ENCODE measurements at places on chromosomes 16 and 17.

DNA sequence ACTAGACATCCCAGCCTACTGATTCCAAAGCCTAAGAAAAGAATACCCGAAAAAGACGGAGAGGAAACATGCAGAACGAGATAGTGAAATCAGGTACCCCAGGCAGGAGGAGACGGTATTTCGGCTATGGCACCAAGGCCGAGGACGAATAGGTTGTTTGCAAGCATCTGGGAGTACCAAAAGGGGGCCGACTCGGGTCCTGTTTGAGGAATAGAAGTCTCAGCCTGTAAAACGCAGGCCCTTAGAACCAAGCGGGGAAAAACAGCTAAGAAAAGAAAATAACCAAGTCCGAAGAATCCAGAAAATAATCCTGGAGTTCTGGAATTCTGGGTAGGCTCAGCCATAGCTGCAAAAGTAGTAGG lies 537 bp downstream of the SLC35B1 start:
- DNase-seq: peak; percentile 49

GRCh38 chr16:53893731-53894435 lies 189.9 kb downstream of the FTO start:
- no peak for DNase-seq

- peak; percentile 73 for DNase-seq
Observed at GRCh38 chr16:28326881-28327610, 34.7 kb downstream of the SBK1 start.

DNA sequence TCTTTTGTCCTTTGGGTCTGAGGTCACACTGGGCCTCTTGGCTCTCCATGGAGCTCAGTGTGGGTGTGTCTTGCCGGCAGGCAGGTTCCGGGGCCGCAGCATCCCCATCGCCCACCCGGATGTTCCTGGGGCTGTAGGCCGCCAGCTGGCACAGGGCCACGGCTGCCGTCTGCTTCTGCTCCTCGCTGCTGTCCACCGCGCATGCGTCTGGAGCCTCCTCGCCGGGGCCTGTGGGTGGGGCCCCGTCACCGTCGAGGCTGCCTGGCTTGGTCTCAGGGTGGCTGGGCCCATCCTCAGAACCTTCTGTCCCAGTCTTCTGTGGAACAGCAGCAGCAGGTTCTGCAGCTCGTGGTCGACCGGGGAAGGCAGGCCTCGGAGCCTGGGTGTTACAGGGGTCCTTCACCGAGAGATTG lies 9.6 kb downstream of the ZNF750 start:
- no peak for DNase-seq

DNA sequence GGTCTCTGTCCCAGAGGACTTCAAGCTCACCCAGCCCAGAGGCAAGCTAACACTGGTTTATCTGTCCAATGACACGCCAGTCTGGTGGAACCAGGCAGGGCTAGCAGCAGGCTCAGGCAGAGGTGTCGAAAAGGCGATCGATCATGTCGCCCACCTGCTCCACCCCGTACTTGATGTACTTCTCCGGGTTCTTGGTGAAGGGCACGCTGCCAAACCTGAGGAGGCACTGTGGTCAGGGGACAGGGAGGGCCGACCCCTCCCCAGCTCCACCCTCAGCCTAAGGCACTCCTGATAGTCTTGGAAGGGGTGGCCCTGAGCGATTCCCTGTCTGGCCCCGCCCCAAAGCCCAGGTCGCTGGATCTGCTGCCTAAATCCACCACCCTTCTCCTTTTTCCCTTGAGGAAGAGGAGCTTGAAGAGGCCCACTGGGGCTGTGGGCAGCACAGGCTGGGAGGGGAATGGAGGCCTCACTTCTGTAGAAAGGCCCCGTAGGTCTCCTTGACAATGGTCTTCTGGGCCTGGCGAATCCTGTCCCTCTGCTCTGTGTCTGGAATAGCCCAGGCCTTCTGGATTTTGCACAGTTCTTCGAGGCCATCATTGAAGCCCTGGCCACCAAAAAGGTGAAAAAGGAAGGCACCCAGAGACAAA lies 4.7 kb downstream of the ZACN start:
- no peak for DNase-seq

DNA sequence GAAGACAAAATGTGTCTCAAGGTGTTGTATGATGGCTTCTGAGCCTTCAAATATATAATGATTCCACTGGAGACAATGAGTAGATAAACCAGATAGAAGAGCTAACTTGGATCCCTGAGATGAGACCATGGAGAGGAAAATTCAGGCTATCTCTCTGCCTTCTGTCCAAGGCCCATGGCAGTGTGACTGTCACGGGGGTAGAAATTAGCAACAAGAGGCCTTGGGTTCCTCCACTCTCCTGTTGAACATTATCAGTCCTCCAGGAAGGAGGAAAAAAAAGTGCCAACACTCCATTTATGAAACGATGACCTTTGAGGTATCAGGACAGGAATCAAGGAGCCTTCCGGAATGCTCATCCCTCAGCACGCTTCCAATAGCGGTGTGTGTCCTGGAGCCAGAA lies 75.2 kb downstream of the WWP2 start:
- no peak for DNase-seq

GRCh38 chr16:66947302-66948065 lies 12.2 kb downstream of the CES2 start:
- peak; percentile 87 for DNase-seq

GRCh38 chr16:85250147-85250463 lies 137.8 kb upstream of the CIBAR2 start:
- no peak for DNase-seq

DNA sequence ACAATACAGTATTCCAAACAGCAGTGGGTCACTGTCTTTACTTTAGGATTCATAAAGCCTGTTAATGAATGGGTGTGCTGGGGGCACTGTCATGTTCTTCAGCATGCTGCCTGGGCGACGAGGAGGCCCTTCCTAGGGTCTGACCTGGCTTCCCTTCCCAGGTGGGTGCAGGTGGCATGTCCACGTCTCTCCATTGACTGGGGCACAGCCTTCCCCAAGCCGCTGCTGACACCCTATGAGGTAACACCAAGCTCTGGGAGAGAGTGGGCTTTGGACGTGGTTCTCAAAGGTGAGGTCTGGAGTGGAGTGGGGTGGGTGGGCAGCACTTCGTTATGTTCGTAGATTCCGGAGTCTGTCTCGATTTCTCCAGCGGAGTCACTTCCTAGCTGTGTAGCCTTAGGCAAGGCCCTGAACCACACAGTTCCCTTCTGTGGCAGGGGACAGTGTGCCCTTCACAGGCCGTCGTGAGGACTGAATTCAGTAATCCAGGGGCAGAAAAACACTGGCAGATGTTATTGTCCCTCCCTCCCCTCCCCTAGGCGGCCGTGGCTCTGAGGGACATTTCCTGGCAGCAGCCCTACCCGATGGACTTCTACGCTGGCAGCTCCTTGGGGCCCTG lies 771 bp upstream of the OVCA2 start:
- no peak for DNase-seq

DNA sequence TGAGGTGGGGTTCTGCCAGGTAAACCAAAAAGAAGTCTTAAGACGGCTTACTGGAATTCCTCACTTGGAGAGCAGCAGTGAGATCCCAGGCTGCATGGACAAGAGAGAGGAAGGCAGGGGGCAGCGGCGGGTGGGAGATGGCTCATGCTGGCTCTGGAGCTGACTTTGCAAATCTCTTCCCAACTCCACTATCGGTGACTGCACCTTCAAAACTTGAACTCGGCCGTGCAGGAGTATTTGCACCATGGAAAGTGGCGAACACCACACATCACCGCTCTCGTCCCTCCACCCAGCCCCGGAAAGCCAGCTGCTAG lies 16.7 kb downstream of the CA5A start:
- no peak for DNase-seq

DNA sequence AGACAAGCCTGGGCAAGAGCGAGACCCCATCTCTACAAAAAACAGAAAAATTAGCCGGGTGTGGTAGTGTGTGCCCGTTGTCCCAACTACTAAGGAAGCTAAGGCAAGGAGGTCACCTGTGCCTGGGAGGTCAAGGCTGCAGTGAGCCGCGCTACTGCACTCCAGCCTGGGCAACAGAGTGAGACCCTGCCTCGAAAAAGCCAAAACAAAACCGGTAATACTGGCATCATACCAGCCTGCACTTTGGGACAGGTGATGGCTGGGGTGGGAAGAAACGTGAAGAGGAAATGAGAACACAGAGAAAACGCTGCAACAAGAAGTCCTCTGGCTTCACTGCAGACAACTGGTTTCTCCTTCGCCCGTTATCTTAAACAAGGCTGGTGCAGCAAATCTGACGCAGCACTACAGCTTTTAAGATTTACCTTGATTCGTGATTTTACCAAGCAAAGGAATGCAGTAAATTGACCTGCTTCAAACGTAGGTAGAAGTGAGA lies 725 bp upstream of the CASC3 start:
- no peak for DNase-seq

DNA sequence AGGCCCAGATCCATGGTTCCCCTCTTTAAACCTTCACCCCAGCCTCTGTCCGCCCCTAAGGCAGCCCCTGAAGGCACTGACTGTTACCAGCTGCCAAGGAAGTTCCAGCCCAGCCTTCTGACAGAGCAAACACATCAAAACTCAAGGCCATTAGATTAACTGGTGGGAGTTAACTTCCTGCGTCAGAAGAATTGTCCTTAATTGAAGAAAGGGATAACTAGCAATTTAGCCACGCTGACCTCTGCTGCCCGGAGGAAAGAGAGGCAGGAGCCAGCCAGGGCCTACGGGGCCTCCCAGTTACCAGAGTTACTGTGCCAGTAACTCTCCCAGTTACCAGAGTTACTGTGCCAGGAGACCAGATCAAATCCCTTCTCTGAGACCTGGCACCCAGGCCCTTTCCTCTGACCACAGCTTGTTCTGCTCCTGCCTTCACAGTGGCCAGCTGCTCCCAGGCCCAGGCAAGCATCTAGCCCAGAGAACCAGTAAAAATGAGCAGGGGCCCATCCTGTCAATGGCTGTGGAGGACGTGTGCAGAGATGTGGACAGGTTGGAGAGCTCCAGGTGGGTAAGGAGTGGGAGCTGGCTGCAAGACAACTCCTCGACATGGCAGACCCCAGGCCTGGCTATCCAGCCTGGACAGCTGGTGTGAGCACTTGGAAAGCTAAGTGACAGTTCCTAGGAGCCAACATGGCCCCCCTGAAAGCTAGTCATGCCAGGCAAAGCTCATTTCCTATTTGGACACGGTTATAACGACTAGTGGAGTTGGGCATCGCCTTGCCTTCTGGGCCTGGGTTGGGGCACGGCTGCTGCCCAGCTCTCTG lies 2.8 kb upstream of the PITPNM3 start:
- DNase-seq: no peak

DNA sequence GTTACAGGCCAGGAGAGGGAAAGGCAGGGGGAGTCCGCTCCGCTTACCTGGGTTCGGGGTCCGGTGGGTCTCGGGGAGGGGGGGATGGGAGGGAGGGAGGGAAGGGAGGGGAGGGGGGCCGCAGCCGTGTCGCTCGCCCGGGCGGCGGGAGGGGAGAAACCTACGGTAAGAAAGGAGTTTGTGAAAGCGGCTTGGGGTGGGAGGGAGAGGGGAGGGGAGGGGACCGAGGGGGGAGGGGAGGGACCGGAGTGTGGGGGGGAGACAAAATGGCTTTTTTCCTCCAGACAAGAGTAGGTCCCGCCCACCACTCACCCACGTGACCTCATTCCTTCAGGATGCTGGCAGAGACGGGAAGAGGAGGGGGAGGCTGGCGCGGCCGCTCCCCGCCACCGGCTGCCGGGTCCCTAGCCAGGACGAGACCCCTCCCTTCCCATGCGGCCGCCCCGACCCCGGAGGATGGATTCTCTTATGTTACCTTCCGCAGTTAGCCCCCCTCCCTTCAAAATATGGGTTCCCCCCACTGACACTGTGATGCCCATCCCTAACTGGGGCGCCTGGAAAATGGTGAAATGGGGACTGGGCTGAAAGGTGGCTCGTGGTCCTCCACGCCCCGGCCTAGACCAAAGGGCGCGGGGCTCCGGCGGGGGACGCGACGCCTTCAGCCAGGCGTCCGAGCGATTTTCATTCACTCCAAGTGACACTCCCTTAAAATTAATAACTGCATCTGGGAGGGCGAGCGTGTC lies at the start of gene PCGF2:
TSS of gene PCGF2 (minus strand) at position 188 of the 743 bp plus-strand sequence. CDS start 7,934 bp downstream, outside the sequence.
- DNase-seq: no peak

- no peak for DNase-seq
Observed at GRCh38 chr17:32174889-32175288, 32.6 kb downstream of the RHOT1 start.

DNA sequence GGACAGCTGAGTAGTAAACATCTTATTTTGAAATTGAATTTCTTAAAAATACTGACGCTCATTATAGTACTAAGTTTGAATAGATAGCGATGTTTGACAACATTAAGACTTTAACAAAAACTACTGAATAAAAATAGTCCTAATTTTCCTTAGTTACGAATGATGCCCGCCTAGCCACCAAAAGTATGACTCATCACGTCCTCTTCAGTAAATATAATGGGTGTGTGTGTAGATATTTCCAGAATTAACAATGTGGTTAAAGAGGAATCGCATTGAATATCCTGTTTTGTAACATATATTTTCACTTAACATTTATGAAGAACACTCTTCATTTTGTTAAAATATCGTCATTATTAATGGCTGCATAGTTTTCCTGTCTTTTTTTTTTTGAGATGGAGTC lies 187.6 kb downstream of the MYO1D start:
- DNase-seq: no peak

DNA sequence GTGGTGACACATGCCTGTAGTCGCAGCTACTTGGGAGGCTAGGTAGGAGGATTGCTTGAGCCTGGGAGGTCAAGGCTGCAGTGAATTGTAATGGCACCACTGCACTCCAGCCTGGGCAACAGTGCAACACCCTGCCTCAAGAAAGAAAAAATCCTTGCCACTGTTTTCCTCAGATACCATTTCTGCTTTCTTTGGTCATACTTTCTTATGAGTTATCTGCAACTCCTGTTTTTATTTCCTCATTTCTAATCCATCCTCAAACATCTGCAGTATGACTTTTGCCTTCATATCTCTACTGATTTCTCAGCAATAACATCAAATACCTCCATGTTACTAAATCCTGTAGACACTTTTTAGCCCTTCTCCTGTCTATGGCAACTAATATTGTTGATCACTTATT lies 3.1 kb upstream of the AP2B1 start:
- no peak for DNase-seq

GRCh38 chr17:42456223-42457106 lies 2.2 kb upstream of the ATP6V0A1 start:
- peak; percentile 7 for DNase-seq

- no peak for DNase-seq
Observed at GRCh38 chr16:67544329-67544841, 15.8 kb downstream of the RIPOR1 start.

DNA sequence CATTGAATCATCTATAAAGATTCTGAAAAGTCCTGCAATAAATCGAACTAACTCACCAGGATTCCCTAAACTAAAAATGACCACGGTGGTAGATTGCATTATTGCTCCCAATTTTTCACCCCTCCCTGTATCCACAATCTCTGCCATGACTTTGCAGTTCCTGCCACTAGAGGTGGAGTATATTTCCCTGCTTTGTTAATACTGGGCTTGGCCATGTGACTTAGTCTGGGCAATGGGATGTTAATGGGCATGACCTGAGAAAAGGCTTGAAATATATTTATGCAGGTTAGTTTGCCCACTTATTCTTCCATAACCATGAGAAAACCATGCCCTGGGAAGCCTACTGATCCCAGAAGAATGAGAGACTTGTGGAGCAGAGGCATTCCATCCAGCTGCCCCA lies 59.1 kb downstream of the NOG start:
- DNase-seq: no peak

All from CD4-positive, alpha-beta T cell treated with Interleukin-6 for 4 hours (primary cell).